ENCODE measurements at places on chromosomes 7 and 10. TPM values are rescaled to one million over a fixed set of nuclear protein-coding genes. Genes with fewer than 3 reads are reported as not detected.

PARP12 gene
- total RNA-seq = 33.9 TPM

DNA sequence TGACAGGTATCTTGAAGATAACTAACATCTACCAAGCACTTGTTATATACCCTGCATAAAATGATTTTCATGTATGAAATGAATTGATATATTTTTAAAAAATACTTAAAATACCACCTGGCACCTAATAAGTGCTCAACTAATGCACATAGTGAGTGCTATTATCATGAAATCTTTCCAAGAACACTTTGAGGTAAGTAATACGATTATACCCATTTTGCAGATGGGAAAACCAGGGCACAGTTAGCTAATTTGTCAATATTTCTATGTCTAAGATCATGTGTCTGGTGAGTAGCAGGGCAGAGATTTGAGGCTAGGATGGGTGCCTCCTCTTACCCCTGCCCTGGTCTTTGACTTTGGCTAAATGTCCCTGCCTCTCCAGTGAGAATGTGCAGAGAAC lies 6.1 kb downstream of the DMBT1 start:
- no peak for DNase-seq

DNA sequence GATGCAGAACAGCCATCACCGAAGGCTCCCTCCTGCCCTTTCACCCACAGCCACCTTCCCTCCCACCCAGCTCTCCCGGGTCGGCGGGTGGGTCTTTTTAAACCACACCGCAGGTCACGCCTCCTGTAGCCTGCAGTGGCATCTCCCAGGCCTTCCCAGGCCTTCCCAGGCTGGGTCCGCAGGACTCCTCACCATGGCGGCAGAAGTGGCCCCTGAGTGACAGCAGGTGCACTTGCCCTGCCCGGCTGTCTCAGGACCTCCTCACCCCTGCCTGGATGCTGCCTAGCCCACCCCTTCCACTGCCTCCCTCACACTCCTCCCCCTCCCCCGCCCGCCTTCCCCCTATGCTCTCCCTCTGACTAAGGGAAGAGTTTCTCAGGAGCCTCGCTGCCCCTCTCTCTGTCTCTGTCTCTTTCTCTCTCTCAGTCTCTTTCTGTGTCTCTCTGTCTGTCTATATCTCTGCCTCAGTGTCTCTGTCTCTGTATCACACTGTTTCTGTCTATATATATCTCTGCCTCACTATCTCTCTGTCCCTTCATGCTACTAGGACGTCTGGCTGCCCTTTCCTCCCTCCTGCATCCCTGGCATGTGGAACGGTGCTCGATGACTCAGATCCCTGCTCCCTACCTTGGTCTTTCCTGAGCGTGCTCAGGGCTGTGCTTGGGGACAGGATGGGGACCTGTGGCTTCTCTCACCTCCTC lies 57.5 kb downstream of the GLRX3 start:
- DNase-seq = no peak

- no peak for DNase-seq
Observed at GRCh38 chr7:147400221-147400689, 1190.3 kb upstream of the C7orf33 start.

GRCh38 chr7:1856888-1857441 lies 186.9 kb downstream of the ELFN1 start:
- DNase-seq = no peak

GRCh38 chr10:11869219-11869618 lies 46.1 kb downstream of the PROSER2 start:
- no peak for DNase-seq
